Stimulated activated CD4-positive, alpha-beta T cell treated with anti-CD3 and anti-CD28 coated beads, Interleukin-12 subunit alpha, Interleukin-12 subunit beta, amount 100 ng/mL, for 48 hours (primary cell): ENCODE measurements at places on chromosomes 2 and 18.

DNA sequence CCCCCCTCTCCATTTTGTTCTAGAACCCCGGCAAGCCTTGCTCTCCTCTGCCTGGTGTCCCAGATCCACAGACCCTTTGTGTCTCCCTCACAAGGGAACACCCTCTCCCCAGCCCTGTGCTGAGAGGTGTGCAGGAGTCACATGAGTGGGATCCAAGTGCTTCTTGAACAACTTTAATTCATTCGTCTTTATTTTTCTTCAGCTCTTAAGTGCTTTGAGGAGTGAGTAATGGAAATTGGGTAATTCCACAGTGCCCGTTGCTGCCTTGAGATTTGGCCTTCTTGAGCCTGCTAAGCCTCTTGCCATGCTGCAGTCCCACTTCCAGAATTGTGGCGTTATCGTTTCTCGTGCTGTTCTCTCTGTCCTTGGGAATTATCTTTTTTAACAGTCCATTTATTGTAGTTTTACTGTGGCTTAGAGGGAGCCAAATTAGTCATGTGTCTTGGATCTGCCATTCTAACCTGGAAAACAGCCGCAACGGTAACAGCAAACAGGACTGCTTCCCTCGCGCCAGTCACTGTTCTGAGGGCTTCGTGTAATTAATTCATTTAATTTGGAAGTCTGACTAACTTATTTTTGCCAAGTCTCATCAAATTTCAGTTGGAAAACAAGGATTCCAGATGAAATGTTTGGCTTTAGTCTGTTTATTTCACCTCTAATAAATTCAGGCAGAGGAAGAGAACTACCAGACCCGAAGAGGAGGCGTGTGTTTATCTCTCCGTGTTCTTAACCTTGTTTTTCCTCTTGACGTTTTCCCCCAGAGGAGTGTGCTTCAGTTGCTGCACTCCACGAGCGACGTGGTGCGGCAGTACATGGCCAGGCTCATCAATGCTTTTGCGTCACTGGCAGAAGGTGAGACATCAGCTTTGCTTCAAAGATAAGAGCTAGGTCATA lies 72.0 kb downstream of the ARMC9 start:
- DNase-seq, result no peak

GRCh38 chr2:37321029-37321682 lies 3.5 kb downstream of the PRKD3 start:
- no peak for DNase-seq

DNA sequence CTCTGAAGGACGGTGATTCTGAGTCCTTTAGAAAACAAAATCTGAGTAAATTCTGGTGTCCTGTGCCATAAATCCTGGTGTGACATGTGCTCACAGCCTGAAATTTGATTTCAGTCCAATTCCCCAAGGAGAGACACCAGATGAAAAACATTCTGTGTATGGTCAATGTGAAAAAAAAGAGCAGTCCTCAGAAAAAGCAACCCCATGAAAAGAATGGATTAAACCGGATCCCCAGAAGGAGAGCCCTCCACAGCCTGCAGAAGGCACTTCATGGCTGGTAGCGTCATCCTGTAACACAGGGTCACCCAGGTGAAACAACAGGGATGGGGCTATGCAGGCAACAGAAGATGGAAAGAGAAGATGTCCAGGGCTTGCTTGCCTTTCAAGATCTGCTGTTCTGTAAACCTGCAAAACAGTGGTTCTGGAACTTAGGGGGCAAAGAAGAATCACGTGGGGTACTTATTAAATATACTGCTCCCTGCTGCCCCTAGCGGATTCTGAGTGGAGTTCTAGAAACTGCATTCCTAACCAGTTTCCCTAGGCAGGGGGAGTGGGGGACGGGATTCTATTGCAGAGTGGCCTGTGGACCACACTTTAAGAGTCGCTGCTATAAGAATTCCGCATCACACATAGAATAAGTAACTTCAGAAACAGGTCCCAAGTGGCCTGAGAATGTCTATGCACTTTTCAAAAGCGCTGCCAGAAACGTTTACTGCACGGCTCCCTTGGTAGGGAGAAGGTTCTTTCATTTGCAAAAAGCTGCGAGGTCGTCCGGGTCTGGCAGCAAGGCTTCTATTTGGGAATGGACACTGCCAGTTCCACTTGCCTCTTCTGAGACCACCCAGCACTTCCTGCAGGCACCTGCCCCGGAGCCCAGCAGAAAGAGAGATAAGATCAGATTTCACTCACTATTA lies 118.9 kb upstream of the ARL5A start:
- DNase-seq, result peak; percentile 5

DNA sequence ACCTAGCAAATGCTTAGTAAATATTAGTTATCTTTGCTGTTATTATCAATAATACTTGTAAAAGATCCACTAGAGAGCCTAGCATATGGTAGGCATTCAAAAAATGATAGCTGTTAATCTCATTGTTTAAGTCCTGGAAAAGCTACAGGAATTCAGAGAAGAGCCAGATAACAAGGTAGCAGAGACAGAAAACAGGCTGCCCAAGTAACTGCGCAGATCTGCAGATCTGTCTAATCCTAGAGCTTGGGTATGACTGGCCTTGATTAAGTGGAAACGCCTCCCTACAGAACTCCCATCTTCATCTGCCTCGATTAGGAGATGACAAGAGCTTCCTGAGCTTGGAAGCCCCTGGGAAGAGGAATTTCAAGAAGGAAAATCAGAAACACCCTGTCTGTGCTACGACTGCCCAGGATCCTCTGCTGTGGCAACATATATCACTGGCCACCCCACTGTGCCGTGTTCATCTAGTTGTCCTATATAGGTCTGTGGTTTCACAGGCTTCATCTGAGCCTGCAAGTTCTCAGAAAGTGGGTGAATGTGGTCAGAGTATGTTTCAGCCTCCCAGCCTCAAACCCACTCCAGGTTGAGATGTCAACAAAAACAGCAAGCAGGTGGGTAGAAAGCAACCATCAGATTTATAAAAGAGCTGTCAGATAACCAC lies 151.5 kb upstream of the PKDCC start:
- DNase-seq, result no peak

- no peak for DNase-seq
Measured at GRCh38 chr2:240395896-240396622, 39.4 kb upstream of the GPC1 start.

- no peak for DNase-seq
Measured at GRCh38 chr18:48634491-48634890, 95.7 kb downstream of the CTIF start.

DNA sequence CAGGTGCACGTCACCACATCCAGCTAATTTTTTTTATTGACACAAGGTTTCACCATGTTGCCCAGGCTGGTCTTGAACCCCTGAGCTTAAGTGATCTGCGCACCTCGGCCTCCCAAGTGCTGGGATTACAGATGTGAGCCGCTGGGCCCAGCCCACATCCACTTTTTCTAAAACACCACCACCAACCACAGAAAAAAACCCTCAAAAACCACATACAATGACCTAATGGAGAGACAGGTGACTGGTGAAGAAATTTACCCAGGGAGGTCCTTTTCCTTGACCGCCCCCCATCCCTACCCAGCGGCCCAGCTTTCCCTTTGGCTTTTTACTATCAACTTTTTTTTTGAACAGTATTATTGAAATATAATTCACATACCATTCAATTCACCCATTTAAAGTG lies 47.9 kb downstream of the CACNB4 start:
- no peak for DNase-seq

DNA sequence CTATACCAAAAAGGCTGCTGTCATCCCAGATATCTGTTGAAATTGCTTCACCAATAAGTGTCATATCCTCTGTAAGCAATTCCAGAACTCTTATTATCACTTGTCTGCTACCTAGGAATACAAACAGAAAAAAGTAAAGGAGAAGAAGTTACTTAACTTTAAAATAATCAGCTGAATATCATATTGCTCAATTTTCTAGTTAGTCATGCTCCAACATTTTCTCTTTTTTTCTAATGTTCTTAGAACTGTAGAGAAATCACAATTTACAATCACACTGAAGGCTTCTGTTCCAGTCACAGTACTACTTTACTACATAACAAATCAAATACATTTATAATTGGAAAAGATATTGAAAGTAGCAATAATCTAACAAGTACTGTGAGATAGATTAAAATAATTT lies 17.4 kb downstream of the RTTN start:
- no peak for DNase-seq

GRCh38 chr2:231919341-231920035 lies 6.7 kb downstream of the NPPC start:
- no peak for DNase-seq

GRCh38 chr2:63818271-63818670 lies 23.4 kb upstream of the UGP2 start:
- DNase-seq, result no peak
